Spleen (tissue), 13 donors: ENCODE measurements at places on chromosomes 11 and 22. TPM values are rescaled to one million over a fixed set of nuclear protein-coding genes. Genes with fewer than 3 reads are reported as not detected.

DNAJB13 gene
- polyA plus RNA-seq, result 0.06 TPM

TUB gene
- polyA plus RNA-seq, result 0.42 TPM

LSP1 gene
- 148 TPM for polyA plus RNA-seq

NXPE4 gene
- polyA plus RNA-seq, result 0.07 TPM

- DNase-seq, result no peak
These were observed 8.1 kb downstream of the GRAMD1B start for GRCh38 chr11:123438131-123438627.

DNA sequence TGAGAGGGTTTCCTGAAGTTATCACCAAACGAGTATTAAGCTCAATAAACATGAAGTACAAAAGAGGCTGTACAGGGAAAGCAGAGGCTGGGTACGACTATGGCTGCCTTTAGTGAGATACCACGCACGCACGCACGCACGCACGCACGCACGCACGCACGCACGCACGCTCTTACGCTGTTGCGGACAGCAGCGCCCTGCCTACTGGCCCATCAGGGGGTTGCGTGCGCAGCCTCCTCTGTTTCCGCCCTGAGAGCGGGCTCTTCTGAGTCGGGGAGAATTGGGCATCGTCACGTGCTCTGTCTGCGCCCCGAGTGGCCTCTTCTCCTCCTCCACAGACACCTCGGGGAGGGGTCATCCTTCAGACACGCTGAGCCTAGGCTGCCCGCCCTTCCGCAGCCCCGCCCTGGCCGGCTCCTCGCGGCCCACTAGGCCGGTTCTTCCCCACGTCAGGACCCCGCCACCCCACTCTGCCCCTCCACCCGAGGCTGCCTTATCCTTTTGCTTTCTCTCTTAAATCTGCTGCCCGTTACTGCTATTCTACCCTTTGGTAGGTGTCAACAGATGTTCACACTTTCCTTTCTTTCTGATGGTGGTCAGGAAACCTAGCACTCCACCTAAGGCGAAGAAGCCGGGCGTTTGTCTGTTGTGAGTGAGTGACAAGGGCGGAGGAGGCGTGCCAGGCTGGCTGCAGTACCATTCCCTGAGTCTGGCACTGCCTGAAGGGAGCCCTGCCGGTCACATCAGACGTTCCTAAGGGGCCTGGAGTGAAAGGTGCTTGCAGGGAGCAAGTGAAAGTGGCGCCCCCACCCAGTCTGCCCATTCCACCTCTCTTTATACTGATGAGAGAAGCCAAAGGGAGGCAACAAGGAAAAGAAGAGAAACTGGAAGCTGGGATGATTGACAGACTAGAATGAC lies 300.4 kb upstream of the B3GAT1 start:
- peak; percentile 69 for DNase-seq

OR5B21 gene
- not detected for polyA plus RNA-seq

- DNase-seq, result no peak
These were observed 47.0 kb upstream of the ARFGAP3 start for GRCh38 chr22:42904050-42904449.

DNA sequence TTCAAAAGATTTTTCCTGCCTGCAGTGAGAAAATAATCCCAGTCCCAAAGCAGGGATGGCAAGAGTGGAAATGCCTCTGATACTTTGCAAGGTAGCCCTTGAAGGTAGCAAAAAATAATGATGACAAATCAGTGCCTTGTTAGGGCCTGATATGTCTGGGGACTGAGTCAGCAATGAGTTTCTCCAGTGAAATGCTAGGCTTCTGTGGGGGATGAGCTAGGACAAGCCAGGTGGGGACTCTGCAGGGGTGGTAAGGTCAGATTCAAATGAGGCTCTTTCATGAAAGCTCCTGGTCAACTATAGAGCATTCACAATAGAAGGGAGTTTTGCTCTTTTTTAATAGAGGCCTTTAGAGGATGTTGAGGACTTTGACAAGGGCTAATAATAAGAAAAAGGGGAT lies 77.7 kb downstream of the ME3 start:
- DNase-seq, result no peak

DNA sequence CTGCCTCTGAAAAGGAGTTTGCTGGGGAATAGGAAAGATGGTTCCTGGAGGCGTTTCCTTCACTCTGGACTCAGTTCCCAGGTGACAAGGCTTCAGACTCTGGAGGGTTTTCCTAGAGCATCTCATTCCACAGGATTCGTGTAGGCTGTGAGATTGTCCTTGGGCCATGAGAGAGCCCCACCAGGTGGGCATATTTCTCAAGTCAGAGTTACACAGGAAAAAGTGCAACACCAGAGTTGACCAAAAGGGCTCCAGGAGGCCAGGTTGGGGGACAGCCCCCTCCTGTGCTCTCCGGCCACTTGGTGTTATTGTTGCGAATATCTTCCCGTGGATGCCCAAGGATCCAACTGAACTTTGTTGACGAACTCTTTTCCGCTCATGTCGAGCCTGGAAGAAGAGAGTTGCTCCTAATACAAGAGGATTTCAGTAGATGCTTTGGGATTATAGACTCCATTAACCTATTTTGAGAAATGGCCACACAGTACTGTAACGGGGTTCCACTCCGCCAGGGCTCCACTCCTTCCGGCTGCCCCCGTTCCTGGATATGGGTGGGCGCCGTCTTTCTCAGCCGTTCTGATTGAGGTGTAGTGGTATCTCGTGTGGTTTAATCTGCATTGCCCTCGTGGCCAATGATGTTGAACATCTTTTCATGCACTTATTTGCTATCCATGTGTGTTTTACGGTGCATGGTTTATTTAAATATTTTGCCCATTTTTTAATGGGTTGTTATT lies 580.3 kb downstream of the BRD1 start:
- DNase-seq, result no peak

- no peak for DNase-seq
These were observed 15.9 kb downstream of the TANGO2 start for GRCh38 chr22:20036535-20037392.

CSRP3 gene
- polyA plus RNA-seq, result not detected

DNA sequence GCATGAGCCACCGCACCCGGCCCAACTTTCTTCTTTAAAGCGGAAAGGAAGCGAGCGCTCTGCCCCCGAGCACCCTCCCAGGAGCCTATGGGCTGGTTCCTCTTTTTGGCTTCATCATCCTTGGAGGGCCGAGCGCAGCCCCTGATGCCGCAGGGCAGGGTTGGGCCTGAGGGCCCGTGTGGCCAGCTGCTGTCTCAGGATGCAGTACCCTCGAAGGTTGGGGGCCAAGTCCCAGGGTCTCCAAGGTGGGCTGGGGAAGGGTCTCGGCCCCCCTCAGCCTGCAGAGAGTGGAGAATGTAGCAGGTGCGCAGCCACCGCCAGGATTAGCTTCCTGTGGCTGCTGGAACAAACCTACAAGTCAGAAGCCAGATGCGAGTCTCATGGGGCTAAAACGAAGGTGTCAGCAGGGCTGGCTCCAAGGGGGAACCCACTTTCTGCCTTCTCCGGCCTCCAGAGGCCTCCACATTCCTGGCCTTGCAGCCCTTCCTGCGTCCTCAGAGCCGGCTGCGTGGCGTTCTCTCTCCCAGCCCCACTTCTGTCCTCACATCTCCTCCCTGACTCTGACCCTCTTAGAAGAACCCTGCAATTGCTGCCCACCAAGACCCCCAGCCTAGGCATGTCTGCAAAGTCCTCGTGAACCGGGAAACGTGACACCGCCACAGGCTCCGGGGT lies 2.9 kb downstream of the PANX2 start:
- peak; percentile 85 for DNase-seq

APOL5 gene
- not detected for polyA plus RNA-seq

NUP160 gene
- 16.0 TPM for polyA plus RNA-seq

GRCh38 chr22:46971099-46971763 lies 208.8 kb downstream of the TBC1D22A start:
- no peak for DNase-seq

- DNase-seq, result no peak
These were observed 22.1 kb upstream of the DRD2 start for GRCh38 chr11:113497066-113497910.

GRCh38 chr22:27097506-27097905 lies 440.1 kb downstream of the MIAT start:
- no peak for DNase-seq

DNA sequence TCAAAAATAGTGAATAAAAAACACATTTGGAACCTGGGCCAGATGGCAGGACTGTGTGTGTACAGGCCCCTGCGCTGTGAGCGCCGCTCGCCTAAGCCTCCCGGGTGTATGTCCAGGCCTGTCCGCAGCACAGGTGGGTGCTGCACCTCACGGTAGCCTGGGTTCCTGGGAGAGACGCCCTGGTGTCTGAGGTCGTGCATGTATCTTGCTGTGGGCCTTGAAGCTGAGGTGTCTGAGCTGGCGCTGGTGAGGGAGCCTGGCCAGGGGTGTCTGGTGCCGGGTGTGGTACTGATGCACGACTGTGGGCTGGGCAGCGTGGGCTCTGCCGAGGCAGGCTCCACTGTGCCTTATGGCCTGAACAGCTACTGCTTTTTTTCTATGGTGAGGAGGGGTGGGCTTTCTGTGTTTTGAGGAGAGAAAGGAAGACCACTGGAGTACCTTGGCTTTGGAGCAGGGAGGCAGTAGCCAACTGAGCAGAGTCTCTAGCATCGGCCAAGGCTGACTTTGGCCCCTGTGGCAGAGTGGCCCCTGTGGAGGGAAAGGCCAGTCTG lies 4.2 kb upstream of the ZDHHC8 start:
- no peak for DNase-seq

C11orf52 gene
- 0.74 TPM for polyA plus RNA-seq

GRCh38 chr11:107859459-107860239 lies 1.1 kb upstream of the SLC35F2 start:
- DNase-seq, result peak; percentile 87

GRCh38 chr22:36204001-36204631 lies 2.5 kb upstream of the APOL4 start:
- DNase-seq, result no peak
